ENCODE measurements at places on chromosomes 7 and 10. TPM values are rescaled to one million over a fixed set of nuclear protein-coding genes. Genes with fewer than 3 reads are reported as not detected.
A peak's percentile ranks its signal among the peaks of the same experiment; 100 is the strongest.

GRCh38 chr10:69262292-69262751, 16.0 kb upstream of the HK1 start:
- no peak for DNase-seq

DNA sequence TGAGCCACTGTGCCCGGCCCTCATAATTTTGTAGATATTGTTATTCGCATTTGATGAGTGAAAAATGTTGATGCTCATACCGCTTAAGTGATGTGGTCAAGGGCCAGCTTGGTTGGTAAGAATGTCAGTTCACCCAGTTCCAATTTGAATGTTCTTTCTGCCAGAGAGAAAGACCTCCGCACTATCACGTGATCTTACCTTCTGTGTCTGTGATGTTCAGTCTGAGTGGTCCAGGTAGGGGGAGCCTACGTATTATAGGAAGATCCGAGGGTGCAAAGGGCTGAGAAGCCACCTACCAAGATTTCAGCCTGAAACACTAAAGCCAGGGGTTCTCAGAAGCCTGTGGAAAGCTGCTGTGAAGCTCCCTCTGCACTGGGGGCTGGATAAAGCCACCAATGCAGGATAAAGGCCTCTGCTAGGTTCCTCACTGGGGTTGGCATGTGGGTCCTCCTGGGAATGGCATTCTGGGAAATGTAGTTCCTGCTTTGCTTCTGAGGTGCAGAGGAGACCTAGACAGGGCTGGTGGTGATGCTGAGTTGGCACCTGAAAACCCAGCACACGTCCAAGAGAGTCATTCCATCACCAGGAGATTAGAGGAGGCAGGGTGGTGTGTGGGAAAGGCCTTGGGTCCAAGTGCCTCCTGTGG, 64.7 kb upstream of the AOAH start:
- DNase-seq, result no peak

DNA sequence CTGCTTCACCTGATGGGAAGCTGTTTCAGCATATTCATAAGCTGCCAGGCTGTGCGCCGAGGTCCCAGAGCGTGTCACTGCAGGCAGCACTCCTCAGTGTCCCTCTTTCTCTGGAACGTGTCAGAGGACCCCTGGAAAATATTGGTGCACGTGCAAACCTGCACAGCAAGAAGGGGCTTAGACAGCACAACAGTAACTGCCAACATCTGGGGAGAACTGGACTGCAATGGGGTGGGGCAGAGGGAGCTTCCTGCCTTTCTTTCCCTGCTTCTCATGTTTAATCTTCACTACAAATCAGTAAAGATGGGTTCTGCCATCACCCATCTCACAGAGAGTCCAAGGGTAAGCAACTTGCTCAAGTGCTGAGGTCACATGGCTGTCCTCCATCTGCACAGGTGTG, 86.5 kb upstream of the GPR26 start:
- no peak for DNase-seq

DNA sequence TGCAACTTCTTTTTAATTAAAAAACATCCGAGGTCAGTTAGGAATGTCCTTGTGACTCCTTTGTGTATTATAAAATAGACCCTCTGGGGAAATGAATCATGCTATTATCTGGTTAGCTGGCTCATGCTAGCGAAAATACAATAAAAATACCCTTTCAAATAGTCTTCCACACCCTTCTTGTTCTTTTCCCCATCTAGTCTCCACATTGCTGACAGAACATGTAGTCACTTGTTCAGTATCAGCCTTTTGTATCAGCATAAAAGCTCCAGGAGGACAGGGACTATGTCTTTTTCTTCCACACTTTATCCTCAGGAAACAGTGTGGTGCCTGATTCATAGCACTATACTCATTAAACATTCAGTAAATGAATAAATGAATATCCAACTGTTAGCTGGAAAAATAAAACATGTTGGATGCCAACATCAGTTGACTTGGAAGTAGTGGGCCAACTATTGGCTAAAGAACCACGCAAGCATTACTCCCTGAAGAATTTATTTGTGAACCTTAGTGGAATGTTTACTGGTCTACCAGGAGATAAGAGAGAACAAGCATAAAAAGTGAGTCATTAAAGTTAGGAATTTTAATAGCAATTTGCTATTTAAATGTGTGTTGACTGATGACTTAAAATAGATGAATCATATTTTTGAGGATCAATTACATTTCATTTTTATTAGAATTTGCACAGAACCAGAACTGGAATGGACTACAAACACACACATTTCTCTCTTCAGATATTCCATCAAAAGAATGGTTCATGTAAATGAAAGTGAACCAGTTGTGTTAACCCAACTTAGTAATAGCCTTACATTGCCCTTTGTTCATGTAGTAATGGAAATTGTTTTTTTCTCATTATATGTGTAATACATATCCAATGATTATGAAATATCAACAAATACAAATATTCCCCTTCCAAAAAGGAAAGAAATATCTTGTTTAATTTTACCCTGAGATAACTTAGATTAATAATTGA, 129.6 kb downstream of the DKK1 start:
- DNase-seq, result peak; percentile 95

DNA sequence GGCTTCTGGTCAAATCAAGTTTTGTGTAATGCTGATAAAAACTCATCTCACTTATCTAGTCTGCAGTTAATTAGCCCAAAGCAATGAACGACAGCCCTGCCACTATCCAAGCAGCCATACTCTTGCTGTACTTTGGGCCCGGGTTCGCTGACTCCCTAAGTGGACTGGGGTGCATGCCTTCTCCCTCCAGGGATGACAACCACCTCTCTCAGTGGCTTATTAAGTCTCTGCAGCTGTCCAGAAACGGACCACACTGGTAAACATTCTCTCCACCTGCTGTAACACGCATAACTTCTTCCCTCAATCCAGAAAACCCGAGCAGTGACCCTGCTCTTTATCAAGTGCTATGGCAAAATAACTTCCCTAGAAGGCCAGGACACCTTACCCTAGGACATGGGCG, 3.9 kb downstream of the FBXW4 start:
- peak; percentile 65 for DNase-seq

GRCh38 chr7:123598657-123599056, 3.0 kb upstream of the ASB15 start:
- no peak for DNase-seq

GRCh38 chr7:50779427-50779826, 3.3 kb downstream of the GRB10 start:
- DNase-seq, result no peak

- DNase-seq, result no peak
Measured at GRCh38 chr10:128780156-128780761, 654.0 kb upstream of the MKI67 start.

GRCh38 chr7:42605406-42606192, 306.3 kb downstream of the C7orf25 start:
- peak; percentile 49 for DNase-seq

DNA sequence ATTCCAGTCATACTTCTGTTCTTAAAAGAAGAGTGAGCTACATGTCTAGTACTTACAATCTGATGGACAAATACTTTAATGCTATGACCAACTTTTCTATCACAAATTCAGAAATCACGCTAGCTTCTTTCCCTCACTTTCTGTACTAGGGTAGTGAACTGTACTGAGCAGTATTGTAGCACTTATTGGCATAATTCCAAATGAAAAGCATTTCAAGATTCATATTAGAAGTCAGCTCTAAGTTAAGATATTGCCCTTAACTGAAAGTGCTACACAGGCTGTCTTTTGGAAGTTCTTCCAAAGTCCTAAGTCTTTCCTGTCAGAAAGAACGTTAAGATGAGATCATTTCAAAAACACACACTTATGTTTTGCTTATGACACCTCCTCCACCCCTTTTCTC, 13.4 kb downstream of the P4HA1 start:
- DNase-seq, result peak; percentile 21

GRCh38 chr7:43513251-43513650, 69.7 kb upstream of the STK17A start:
- DNase-seq, result no peak

DNA sequence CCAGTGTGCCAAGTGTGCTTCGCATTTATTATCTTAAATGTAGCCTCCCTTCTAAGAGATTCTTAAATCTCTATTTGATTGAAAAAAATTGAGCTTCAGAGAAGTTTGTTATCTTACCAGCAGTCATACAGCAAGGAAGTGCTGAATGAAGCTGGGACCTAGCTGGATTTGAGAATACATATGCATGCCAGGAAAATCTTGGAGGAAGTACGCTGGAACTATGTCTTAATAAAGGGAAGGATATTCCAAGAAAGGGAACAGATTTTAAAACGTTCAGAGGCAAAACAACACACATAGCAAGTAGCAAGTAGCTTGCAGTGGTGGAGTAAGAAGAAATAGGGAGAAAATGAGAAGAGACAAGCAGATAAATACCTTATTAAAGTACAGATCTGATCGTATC, 1.5 kb downstream of the CFAP70 start:
- DNase-seq, result no peak

GRCh38 chr10:18737236-18737635, 78.0 kb downstream of the ARL5B start:
- peak; percentile 27 for DNase-seq

DNA sequence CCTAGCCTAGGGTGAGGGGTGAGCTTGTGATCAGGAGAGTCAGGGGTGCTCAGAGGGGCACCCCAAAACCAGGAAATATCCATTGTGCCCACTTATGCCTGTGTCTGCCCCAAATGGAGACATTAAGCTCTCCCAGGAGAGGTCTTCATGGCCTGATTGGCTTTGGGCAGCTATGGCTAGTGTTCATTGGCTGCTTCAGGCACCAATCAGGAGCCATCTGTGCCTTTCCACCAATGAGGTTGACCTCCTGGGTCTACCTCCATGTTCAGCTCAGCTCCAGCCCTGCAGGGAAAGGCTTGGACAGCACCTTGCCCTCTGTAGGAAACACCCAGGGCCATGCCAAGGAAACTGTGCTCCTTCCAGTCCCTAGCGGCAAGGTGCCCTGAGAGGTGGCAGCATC, 23.9 kb upstream of the HSPB1 start:
- peak; percentile 37 for DNase-seq

GRCh38 chr10:101693651-101693977, 1.4 kb downstream of the FBXW4 start:
- peak; percentile 32 for DNase-seq

GRCh38 chr10:47048526-47048905, 137.3 kb downstream of the PTPN20 start:
- DNase-seq, result no peak

DNA sequence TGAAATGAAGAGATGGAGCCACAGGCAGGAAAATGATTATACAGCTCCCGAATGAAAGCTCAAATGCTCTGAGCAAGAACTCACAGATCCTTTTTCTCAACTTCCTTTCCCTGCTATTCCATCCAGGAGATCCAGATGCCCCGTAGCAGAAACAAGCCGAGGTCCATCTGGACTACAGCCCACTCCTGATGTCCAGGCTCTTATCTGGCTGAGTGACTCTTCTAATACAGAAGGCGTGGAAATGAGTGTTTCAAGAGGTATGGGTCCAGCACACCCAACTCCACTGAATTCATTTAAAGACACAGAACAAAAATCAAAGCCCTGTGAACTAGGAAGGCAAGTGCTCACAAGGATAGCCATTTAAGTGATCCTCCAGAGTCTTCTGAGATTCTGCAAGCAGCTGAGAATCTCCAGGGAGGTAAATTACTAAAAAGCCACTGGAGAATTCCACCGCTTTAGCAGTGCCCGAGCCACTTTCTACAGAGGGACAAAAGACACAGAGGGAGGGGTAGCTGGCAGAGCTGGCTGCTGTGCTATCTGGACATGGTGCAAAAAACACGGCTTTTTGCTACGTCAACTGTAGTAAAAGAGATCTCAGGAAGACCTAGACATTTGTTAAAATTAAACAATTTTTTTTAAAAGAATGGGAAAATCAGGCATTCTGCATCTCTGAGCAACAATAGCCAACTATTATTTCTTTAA, 24.5 kb downstream of the FAM171A1 start:
- no peak for DNase-seq

GRCh38 chr10:57785068-57785467, 482.6 kb downstream of the IPMK start:
- DNase-seq, result no peak

GRCh38 chr7:129095258-129095657, 40.3 kb upstream of the TNPO3 start:
- DNase-seq, result no peak

GRCh38 chr7:139603282-139603681, 79.8 kb downstream of the CLEC2L start:
- DNase-seq, result no peak

DNA sequence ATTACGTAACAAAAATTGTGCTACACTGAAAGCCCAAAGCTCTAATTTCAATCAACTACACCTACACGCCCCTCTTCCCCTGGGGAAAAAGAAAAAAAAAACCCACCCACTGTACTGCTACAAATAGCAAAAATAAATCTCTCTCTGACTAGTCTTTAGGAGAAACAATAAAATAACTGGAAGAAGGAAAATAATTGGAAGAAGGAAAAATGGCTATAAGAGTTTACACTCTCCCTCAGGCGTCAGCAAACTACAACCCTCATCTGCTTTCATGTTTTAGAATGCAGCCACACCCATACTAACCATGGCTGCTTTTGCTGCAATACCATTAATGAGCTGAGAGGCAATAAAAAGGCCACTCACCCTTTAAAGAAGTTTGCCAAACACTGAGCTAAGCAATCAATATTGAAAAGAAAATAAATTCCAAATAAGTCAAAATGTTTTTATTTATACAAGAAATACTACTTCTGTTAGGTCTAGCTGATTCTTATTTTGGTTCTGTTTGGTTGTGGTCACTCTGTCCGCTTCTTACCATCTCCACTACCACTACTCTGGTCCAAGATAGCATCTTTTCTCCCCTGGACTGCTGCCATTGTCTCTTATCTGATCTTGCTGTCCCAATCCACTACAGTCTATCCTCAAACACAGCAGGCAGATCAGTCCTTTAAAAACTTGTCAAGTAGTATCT, 3.8 kb downstream of the MINDY3 start:
- no peak for DNase-seq

DNA sequence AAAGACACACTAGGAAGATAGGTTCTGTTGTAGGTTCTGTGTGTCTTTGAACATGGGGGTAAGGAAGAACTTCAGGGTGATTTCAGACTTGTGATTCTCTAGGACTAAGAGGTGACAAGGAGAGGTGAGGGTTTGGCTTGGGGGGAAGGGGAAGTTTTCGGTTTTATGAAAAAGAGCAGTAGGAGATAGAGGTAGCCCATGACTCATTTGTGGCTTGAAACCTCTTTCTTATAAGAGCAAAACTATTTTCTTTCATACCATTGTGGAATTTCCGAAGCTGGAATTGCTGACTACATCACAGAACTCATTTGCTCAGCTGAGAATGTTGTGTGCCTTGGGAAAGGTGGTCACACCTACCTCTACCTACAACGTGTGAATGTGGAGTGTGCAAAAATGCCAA, 39.6 kb upstream of the IKZF1 start:
- DNase-seq, result no peak

The CALHM2 gene
- total RNA-seq, result 28.0 TPM

The PTER gene
- 5.8 TPM for total RNA-seq

The GNAT3 gene
- total RNA-seq, result not detected

The ARHGEF35 gene
- total RNA-seq, result 0.13 TPM

The BAG3 gene
- 26.5 TPM for total RNA-seq

The RHOBTB1 gene
- total RNA-seq, result 20.0 TPM

The TMEM225B gene
- total RNA-seq, result not detected
